SK-N-SH (cell line): ENCODE measurements at places on chromosomes 7 and 10. TPM values are rescaled to one million over a fixed set of nuclear protein-coding genes. Genes with fewer than 3 reads are reported as not detected.

GRCh38 chr7:149680331-149681025, 92.9 kb downstream of the ZNF467 start:
- H3K27ac ChIP-seq = no peak overlapping the region
- no peak overlapping the region for H3K4me3 ChIP-seq
- H3K36me3 ChIP-seq = no peaks in the 10 kb centered on the region
- no peak for DNase-seq

DNA sequence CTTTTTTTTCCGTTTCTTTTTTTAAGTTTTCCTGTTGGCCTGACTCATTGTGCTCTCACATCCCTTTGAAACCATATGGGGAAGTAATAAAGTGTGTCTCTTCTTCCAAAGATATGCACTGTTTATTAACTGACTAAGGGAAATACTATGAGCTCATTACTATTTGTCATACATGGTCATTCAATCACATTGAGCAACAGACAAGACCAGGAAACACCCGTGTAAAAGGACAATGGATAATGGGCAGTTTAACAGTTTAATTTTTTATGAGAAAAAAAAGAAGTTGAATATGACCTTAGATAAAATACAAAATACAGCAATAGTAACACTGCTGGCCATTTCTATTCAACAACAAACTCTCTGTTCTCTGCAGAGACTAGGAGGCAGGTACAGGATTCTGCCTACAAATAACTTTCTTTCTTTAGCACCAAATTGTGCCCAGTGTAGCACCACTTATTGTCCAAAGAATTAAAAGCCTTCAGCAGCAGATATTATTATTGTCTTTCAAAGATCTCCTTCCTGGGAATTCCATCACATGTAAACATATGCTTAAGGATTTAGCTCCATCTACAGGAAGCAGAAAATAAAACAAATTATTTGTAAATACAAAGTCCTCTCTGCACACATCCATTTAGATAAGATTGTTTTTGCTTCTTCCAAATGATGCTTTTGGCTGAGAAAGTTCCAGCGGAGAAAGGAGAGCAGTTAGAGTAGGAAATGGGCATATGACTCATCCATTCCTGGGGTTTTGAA, 55.0 kb upstream of the AKR1E2 start:
- no peaks in the 10 kb centered on the region for H3K27me3 ChIP-seq
- peaks cover 65% of the 10 kb centered on the region for H3K4me1 ChIP-seq
- peak overlapping the region; percentile 100 for H3K27ac ChIP-seq
- no peak overlapping the region for H3K4me3 ChIP-seq
- peak; percentile 8 for DNase-seq

DNA sequence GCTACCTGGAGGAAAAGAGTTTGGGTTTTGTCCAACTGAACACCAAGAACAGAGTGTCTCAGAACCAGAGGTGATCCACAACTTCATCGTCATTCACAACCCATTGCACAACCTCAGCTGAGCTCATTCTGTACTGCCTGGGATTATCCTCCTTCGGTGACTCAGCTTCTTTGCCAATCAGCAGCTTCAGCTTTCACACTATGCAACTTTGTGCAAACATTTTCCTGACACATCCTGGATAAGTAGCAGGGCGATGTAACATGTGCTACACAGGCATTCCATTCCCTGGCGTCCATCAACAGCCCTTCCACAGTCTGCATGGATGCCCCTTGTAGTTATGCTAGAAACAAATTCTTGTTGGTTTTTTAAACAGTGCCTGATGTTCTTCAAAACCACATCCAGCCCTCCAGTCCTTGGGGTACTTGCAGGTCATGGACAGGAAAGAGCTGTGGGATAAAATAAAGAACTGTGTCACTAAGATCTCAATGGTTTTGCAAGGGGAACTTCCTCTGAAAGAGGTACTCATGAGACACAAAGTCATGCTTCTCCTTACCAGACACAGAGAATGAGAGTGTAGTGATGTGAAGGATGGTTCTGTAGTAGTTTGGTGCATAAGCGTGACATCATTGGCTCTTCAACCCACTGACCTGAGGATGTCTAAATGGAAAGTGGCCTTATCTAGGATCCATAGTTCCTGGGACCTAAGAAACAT, 478.5 kb downstream of the KIF20B start:
- H3K27me3 ChIP-seq = no peaks in the 10 kb centered on the region
- H3K27ac ChIP-seq = no peak overlapping the region
- no peaks in the 10 kb centered on the region for H3K4me1 ChIP-seq
- DNase-seq = no peak

The HHEX gene
- 0.75 and 1.1 TPM in 2 replicates for polyA plus RNA-seq

The DPYSL4 gene
- 19.4 and 21.8 TPM in 2 replicates for polyA plus RNA-seq

GRCh38 chr10:117164592-117165537, 26.8 kb upstream of the VAX1 start:
- H3K27ac ChIP-seq = no peak overlapping the region
- no peak overlapping the region; the same call in 1 of the 2 replicates for H3K4me3 ChIP-seq
- no peaks in the 10 kb centered on the region for H3K36me3 ChIP-seq
- DNase-seq = no peak
- H3K27me3 ChIP-seq = peaks cover 97% of the 10 kb centered on the region
- peaks cover 9% of the 10 kb centered on the region; the same call in 1 of the 2 replicates for H3K4me1 ChIP-seq

The PRSS37 gene
- polyA plus RNA-seq = not detected in 2 replicates

DNA sequence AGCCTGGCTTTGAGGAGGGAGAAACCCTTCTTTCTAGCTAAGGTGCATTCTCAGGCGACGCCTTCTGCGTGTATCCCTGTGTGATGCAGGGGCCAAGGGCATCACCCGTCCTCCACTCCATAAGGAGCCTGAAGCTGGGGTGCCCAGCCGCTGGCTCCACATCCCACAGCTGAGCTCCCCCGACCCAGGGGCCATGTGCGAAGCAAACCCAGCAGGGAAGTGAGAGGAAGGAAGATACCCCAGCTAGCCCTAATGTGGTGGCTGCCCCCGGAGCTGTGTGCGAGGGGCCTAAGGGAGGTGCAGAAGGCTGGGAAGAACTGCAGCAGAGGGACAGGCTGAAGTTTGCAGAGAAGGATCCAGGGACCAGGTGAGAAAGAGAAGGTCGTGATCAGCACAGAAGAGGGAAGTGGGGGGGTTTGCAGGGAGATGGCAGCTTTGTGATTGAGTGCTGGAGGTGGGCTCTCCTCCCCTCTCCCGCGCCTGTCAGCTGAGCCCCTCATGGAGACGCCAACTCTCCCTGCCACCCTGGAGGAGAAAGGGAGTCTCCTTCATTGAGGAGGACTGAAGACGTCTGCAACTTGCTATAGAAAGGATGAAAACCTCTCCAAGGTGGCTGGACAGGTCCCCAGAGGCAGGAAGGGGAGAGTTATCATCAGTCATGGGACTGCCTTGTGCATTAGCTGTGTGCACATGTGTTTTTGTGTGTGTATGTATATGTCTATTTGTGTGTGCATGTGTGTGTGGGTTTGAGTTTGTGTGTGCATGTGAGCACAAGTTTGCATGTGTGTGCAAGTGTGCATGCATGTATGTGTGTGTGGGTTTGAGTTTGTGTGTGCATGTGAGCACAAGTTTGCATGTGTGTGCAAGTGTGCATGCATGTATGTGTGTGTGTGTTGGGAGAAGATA, 3.5 kb upstream of the CALML5 start:
- H3K27me3 ChIP-seq = peaks cover 8% of the 10 kb centered on the region
- DNase-seq = no peak
- no peak overlapping the region for H3K27ac ChIP-seq

DNA sequence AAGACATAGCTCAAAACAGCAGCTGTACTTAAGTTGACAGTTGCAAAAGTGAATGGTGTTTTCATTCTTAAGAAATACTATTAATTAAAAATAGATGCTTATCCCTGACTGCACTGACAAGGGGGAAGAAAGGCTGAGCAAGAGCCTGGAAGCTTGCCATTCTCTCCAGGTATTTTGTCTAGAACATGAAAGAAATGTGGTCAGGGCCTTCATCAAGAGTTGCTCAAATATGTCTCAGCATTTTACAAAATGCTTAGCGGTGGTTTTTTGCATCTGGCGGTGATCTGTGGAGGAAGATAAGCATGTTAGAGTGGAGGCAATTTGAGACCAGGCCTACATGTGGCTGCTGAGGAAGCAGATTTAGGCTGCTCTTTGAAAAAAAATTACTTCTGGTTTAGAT, 46.4 kb upstream of the CC2D2B start:
- no peak overlapping the region; the same call in 1 of the 2 replicates for H3K27ac ChIP-seq
- peaks cover 10% of the 10 kb centered on the region for H3K4me1 ChIP-seq
- no peaks in the 10 kb centered on the region for H3K36me3 ChIP-seq
- no peaks in the 10 kb centered on the region for H3K27me3 ChIP-seq
- H3K4me3 ChIP-seq = no peak overlapping the region
- DNase-seq = no peak

The AGBL3 gene
- 0.35 and 0.91 TPM in 2 replicates for polyA plus RNA-seq

The CARD11 gene
- polyA plus RNA-seq = not detected in 2 replicates

The CALHM2 gene
- 0.10 and 0.23 TPM in 2 replicates for polyA plus RNA-seq

The FOXI2 gene
- polyA plus RNA-seq = not detected in 2 replicates

DNA sequence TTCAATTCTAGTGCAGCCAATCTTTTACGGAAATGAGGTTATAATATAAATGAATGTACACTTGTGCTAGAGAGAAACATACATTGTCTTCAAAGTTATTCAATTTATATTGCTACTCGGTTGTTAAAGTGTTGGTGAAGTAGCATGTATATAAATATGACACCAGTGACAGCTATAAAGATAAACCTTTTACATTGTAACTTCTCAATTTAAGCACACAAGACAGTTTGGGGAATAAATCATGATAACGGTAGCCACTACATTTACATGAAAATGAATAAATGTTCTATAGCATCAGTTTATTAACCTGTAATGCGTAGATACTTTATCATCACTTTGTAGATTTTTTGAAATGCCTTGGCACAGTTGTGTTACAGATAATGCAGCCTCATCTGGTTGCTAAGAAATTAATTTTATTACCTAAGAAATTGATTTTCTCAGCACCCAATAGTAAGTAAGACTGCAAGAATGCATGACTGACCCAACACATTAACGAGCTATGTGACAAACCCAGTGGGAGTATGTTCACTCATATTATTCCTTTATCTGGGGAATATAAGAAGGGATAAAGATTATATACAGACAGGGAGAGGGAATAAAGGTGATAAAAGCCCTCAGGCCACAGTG, 283.9 kb upstream of the NPVF start:
- H3K4me3 ChIP-seq = no peak overlapping the region
- H3K36me3 ChIP-seq = no peaks in the 10 kb centered on the region
- H3K27ac ChIP-seq = no peak overlapping the region
- H3K4me1 ChIP-seq = no peaks in the 10 kb centered on the region
- no peak for DNase-seq

The NRG3 gene
- polyA plus RNA-seq = 0.03 and 0.11 TPM in 2 replicates

DNA sequence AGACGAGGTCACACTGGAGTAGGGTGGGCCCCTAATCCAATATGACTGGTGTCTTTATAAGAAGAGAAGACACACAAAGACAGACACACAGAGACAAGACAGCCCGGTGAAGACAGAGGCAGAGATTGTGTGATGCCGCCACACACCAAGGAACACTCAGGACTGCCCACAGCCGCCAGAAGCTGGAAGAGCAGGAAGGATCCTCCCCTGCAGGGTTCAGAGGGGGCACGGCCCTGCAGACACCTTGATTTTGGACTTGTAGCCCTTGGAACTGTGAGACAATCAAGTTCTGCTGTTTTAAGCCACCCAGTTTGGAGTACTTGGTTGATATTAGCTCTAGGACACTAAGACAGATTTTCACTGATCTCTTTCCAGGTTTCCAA, 72.1 kb upstream of the NANOS1 start:
- H3K27me3 ChIP-seq = no peaks in the 10 kb centered on the region; the same call in 1 of the 2 replicates
- H3K36me3 ChIP-seq = no peaks in the 10 kb centered on the region
- H3K4me3 ChIP-seq = no peak overlapping the region
- H3K27ac ChIP-seq = no peak overlapping the region
- peaks cover 7% of the 10 kb centered on the region; the same call in 1 of the 2 replicates for H3K4me1 ChIP-seq
- DNase-seq = no peak

GRCh38 chr10:34343764-34344163, 471.3 kb downstream of the PARD3 start:
- H3K4me3 ChIP-seq = no peak overlapping the region
- peak overlapping the region; percentile 55; the same call in 1 of the 2 replicates for H3K27ac ChIP-seq
- peaks cover 2% of the 10 kb centered on the region; the same call in 1 of the 2 replicates for H3K36me3 ChIP-seq
- H3K27me3 ChIP-seq = no peaks in the 10 kb centered on the region
- H3K4me1 ChIP-seq = peaks cover 29% of the 10 kb centered on the region
- no peak for DNase-seq

DNA sequence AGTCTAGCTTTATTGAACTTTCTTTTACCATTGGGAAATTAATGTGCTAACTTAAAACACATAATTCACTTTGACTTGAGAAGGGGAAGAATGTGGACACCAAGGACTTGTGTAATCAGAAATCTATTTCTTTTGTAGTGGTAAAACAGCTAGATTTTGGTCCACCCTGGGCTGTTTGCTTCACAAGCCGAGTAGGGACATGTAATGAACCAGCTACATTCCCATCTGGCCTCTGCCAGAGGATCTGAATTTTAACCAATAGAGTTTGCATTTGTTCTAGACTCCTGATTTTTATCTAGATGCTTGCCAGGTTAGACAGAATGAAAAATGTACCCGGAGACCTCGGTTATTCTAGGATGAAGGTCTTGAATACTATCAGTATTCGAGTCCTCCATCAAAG, 1.9 kb downstream of the CACNB2 start:
- H3K27me3 ChIP-seq = peaks cover 14% of the 10 kb centered on the region; the same call in 1 of the 2 replicates
- H3K27ac ChIP-seq = no peak overlapping the region
- H3K36me3 ChIP-seq = no peaks in the 10 kb centered on the region
- H3K4me3 ChIP-seq = no peak overlapping the region
